H1 (cell line): ENCODE measurements at places on chromosomes 7 and 10. TPM values are rescaled to one million over a fixed set of nuclear protein-coding genes. Genes with fewer than 3 reads are reported as not detected.

DNA sequence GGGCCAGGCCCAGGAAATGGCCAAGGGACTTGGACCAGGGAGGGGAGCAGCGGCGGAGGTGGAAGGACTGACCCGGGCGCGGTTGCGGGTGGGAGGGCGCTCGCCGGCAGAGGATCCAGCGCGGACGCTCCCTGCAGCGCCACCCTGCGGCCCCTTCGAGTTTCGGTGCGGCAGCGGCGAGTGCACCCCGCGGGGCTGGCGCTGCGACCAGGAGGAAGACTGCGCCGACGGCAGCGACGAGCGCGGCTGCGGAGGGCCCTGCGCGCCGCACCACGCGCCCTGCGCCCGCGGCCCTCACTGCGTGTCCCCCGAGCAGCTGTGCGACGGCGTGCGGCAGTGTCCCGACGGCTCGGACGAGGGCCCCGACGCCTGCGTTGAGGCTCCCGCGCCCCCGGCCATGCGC lies 16.8 kb upstream of the ZNF467 start:
- DNase-seq, result no peak

DNA sequence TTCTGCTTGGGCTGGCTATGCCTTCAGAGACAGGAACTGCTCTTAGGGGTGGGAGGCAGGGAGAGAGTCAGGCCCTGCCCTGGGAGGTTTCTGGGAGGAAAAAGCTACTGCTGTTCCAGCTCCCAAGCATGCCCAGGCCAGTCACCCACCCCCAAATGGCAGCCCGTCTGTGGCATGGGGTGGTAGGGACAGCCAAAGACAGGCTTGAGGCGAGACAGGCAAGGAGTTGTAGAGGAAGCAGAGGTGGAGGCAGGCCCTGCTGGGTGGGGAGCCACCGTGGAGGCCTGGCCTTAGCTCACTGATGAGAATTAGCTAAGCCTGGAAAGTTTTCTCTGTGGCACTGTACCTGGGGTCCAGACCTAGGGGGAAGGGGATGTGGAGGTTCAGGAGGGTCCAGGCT lies 6.6 kb upstream of the SAMD8 start:
- DNase-seq, result no peak

Gene NANOS1
- total RNA-seq, result 3.1 and 5.4 TPM in 2 replicates

Gene DNAJB6
- 270 and 295 TPM in 2 replicates for total RNA-seq
